ENCODE measurements at places on chromosomes 16 and 17.

GRCh38 chr16:3099732-3100499 lies 822 bp upstream of the ZSCAN10 start:
- DNase-seq: peak; percentile 52

DNA sequence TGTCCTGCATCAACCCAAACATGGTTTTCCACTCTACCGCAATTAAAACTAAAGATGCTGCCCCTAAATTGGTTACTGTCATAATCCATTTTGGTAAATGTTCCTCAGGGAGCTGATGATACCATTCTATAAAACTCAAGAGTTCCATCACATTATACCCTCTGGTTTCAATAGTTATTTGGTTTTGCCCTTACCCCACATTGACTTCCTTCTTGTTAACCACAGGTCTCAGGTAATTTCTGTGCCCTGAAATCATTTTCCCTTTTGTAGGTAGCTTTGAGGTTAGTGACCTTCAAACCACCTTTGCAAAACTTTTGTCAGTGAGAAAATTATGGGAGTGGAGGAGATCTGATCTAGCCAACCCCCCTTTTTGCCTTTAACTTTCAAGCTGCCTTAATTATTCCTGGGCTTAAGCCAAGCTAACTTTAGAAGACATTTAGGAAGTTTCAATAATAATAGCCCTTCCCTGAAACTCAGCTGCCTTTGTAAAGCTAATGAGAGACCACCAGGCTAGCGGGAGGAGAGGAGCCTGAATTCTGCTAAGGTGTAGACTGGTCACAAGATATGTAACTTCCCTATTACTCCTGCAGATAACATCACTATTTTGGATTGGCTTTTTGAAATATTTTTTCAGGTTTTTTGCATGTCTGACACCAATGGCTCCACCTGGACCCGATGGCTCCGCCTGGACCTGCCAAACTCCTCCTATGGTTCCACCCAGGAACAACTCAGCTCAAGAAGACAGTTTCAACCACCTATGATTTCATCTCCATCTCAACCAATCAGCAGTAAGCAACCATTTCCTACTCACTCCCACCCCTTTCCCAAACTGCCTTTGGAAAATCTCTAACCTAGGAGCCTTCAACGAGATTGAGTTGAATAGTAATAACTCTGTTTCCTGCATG lies 224.9 kb downstream of the HS3ST3B1 start:
- DNase-seq: peak; percentile 32

DNA sequence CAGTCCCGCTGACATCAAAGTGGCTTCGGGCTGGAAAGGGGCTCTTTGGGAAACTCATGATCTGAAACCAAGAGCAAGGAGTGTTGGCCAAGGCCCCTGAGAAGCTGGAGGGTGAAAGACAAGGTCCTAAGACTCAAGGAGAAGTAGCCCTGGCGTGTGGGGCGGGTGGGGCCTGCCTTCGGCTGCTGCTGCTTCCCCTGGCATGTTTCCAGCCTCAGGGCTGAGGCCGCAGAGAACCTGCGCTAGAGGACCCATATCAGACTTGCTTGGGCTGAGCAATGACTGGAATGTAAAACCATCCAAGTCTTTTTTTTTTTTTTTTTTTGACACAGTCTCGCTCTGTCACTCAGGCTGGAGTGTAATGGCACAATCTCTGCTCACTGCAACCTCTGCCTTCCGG lies 67.5 kb upstream of the GCSH start:
- DNase-seq: no peak

DNA sequence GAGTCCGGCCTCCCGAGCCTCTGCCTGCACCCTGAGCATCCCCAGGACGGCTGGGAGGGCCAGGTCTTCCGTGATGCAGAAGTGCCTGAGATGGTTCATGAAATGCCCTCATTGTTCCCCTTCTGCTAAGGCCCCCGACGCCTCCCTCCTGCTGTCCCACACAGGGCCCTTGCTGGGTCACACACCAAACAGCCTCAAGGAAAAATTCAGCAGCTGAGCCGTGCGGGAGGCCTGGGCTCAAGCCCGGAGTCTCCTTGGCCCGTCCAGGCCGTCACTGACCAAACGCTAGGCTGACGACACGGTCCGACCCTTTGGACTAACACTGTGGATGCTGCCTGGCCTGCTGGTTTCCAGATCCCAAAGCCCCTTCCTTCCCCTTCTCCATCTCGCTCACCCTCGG lies 90.2 kb downstream of the RTN4RL1 start:
- no peak for DNase-seq

DNA sequence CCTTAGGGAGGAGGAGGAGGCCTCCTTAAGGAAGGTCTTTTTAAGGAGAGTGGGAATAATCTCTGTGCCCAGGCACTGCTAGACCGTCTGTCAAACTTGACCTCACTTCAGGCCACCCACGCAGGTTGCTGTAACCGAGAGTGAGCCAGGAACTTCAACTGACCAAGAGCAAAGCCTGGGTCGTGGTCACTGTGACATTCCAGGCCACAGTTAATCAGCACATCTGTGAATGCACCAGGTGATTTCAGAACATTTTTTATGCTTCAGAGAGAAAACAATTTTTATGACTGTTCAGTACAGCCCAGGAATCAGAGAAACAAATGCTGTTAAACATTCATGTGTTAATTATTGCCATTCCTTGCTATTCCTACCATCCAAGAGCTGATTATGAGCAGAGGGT lies 226.6 kb upstream of the ASIC2 start:
- DNase-seq: no peak

GRCh38 chr17:65035191-65035590 lies 21.3 kb downstream of the GNA13 start:
- no peak for DNase-seq

All from SHP77 treated with DMSO at 0.1 percent for 48 hours (cell line).